Fibroblast of pulmonary artery (primary cell): ENCODE measurements at places on chromosomes 16 and 17.
A peak's percentile ranks its signal among the peaks of the same experiment; 100 is the strongest.

- peak; percentile 59 for DNase-seq
Observed at GRCh38 chr17:35568561-35568960, 7.9 kb upstream of the SLFN14 start.

DNA sequence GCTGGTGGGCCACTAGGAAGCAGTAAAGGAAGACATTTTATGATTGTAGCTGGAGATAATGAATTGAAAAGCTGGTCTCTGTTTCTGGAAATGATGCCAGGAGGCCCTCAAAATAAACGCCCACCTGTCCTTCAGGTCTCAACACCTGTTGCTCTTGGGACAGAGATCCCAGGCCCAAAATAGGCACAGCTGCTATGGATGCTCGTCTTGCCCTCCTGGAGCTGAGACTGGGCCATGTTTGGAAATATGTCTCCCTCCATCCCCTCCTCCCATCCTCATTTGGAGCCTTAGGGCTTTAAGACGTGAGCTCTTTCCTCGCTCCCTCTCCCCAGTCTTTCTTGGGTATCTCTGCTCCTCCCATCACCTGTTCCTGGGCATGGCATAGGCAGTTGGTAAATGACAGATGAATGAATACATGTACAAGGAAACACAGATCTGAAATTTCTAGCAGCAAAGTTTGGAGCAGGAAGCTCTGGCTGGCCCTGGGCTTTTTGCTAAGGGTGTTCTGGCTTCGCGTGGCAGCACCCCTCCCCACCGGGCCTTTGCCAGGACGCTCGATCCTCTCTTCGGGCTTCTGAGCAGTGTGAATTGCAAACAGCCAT, 33.3 kb downstream of the MYH3 start:
- DNase-seq: no peak

DNA sequence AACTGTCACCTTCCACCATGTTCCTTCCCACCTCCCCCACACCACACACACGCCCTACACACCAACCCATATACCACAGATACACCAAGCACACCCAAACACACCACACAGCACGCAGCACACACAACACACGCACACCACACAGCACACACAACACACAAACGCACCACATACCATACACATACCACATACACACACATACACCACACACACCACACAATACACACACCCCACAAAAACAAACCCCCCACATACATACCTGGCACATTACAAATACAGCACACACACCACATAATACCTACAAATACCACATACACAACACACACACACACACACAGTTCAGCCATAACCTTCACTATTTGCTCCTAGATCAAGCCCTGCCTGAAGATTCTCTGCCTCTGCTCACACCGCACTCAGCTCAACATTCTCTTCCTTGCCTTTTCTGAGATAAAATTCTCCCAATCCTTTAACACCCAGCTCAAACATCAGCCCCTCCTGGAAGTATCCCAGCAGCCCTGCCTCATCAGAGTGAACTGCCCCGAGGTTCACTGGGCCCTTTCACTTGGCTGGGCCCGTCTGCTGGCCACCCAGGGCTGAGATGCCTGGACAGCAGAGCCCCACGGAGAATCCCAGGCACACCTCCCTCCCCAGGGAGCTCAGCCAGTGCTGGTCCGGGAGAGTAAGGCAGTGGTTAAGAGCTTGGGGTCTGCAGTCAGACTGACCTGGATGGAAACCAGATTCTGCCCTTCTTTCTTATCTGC, 31.9 kb upstream of the CPNE2 start:
- DNase-seq: peak; percentile 21

DNA sequence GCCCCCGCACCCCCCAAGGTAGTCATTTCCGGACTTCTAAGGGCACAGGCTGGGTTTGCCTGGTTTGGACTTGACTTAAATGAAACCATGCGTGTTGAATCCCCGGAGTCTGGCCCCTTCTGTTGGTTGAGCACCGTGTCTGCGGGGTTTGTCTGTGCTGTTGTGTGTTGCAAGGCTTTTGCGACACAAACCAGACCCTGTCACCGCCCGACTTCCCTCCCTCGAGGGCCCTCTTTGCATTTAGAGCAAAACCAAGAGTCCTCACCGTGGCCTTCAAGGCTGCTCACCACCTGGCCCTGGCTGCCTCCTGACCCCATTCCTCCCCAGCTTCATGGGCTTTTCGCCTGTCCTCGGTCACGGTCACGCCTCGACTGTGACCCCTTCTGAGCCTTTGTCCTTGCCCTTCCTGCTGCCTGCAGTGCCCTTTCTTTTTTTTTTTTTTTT, 7.4 kb downstream of the CRISPLD2 start:
- peak; percentile 53 for DNase-seq

- peak; percentile 68 for DNase-seq
Observed at GRCh38 chr17:49952209-49952911, 16.6 kb upstream of the DLX4 start.

DNA sequence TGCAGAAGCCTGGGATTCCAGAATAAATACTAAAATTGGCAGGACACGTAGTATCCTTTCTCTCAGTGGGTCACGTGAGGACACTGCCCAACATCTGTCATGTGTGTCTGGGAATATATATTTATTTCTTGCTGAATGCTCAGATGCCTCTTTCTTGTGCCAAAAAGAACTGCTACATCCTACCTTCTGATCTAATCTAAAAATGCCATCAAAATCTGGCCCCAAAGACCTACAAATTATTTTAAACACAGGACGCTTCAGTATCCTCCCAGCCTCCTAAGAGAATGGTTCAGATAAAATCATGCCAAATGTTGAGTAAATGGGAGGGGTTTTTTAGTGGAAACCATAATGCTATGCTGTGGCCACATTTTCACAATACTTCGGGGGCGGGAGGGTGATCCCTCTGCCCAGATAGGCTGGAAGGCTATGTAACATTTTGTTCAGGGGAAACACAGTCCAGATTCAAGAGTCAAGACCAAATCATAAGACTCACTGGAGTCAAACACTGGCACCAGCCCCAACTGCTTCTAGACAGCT, 22.9 kb upstream of the CORO6 start:
- DNase-seq: peak; percentile 96

DNA sequence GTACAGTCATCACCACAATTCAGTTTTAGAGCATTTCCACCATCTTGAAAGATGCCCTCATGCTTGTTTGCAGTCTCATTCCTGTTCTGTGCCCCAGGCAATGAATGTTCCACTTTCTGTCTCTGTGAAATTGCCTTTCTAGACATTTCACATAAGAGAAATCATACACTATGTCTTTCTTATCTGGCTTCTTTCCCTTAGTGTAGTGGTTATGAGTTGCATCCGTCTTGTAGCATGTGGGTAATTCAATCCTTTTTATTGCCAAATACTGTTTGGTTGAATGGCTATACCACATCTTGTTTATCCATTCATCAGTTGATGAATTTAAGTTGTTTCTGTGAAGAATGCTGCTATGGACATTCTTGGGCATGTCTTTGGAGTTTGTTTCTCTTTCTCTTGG, 132.5 kb upstream of the PLCG2 start:
- DNase-seq: peak; percentile 20

DNA sequence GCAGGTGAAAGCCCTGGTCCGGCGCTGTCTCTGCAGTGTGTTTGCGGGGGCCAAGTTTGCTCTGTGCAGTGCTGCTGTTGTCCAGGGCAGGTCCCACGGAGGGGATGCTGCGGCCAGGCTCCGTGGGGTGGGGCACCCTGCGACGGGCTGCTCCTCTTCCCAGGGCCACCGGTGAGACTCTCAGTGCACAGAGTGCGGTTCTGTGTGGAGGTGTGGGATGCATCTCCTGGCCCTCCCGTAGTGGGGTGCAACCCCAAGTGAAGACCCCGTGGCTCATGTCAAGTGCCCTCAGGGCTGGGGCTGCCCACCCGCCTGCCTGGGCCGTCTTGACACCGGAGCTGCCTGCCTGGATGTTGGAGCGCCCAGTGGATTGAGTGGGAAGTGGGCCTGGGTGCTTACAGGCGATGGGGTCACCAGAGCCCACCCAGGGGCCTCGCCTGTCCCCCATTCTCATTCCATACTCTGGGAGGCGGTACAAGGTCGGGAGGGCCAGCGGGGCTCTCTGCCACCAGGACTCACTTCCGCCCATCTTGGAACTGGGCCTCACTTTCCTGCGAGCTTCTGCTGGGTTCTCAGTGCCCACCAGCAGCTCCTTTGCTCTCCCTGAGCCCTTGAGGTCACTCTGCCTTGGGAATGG, 119.9 kb downstream of the BANP start:
- DNase-seq: no peak

DNA sequence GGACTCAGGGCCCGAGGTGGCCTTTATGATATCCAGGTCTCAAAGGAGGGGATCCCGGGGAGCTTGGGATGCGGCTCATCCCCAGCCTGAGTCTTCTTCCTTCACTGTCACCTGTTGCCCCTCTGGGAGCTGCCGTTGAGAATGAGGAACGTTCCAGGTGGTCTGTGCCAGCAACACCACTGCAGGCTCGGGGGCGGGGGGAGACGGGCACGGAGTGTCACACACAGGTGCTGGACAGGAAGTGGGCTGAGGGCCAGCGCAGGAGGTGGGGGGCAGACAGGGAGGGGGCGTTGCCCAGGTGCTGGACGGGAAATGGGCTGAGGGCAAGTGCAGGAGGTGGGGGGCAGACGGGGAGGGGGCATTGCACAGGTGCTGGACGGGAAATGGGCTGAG, 28.2 kb downstream of the METRNL start:
- no peak for DNase-seq

GRCh38 chr16:20865420-20866131, 34.6 kb downstream of the DCUN1D3 start:
- DNase-seq: no peak

- DNase-seq: peak; percentile 12
Observed at GRCh38 chr16:10878644-10879501, 1.9 kb downstream of the CIITA start.

GRCh38 chr17:81027038-81027437, 7.9 kb upstream of the BAIAP2 start:
- DNase-seq: no peak

DNA sequence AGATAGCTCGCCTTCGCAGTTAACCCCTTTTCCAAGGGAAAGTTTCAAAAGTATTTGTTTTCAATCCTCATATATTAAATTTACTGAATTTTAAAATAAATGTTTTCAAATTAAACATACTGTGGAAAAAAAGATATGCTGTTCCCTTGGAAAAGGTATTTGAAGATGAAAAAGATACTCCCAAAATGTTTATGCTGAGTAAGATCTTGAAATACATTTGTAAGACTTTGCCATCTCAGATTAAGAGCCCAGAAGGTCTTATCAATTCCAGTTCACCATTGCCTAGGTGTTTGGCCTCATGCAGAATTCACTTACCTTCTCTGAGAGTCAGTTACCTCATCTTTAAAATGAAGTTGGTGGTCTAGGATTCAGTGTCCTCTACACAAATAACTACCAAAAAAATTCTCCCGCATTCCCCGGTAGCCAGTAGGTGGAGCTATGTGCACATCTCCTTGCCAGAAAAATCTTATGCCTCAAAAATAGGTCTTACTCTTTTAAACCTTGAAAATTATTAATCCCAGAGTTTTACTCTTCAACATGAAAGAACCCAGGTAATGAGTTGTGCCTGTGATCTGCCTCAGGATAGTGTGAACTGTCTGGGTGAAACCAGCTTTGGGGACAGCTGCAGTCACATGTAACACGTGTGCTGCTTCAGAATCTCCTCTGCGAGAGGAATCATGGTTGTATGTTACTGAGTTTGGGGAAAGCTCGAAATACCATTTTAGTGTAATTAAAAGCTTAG, 178.3 kb downstream of the MRTFB start:
- DNase-seq: peak; percentile 67

GRCh38 chr17:76106703-76107102, 3.1 kb upstream of the EXOC7 start:
- no peak for DNase-seq

DNA sequence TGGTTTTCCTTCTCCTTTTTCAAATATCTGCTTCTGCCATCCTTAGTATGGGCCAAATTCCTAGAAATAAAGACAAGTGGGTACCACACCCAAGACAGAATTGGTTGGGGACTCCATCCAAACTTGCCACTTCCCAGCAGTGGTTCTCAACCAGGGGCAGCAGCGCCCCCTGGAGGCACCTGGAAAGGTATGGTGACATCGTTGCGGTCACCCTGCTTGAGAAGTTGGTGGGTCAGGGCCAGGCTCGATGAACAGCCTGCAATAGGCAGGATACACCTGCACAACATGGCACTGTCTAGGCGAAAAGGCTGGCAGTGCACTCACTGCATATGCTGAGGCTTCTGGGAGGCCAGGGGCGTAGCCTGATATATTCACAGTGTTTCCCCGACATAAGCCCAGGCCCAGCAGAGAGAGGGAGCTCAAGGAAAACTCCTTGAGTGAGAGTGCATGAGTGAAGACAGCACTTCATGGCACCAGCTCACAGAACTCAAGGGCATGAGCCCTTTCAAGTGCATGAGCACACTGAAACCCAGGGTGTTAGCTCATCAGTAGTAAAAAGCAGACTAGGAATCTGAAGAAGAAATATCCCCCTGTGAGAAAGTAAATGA, 57.7 kb downstream of the CMC2 start:
- DNase-seq: peak; percentile 77

DNA sequence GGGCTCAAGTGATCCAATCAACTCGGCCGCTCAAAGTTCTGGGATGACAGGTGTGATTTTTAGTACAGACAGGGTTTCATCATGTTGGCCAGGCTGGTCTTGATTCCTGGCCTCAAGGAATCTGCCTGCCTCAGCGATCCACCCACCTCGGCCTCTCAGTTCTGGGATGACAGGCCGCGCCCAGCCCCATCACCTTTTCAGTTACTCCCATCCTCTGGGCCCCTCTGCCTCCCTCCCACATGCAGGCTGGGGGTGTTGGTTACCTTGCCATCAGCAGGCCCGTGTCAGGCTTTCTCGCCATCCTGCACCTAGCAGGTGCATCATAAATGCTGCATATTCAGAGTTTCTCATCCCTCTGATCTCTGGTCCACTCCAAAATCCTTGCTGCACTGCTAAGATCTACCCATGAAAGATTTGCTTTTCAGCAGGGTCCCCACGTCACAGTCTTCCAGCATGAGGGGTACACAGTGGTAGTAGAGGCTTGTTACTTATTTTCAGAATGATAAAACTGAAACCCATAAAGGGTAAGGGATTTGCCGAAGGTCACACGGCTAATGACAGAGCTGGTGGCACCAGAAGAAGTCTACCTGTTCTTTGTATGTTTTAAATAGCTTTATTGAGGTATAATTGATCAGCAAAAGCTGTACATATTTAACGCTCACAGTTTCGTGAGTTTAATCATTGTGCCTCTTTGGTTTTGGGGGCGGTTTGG, 16.6 kb downstream of the PMM2 start:
- no peak for DNase-seq

DNA sequence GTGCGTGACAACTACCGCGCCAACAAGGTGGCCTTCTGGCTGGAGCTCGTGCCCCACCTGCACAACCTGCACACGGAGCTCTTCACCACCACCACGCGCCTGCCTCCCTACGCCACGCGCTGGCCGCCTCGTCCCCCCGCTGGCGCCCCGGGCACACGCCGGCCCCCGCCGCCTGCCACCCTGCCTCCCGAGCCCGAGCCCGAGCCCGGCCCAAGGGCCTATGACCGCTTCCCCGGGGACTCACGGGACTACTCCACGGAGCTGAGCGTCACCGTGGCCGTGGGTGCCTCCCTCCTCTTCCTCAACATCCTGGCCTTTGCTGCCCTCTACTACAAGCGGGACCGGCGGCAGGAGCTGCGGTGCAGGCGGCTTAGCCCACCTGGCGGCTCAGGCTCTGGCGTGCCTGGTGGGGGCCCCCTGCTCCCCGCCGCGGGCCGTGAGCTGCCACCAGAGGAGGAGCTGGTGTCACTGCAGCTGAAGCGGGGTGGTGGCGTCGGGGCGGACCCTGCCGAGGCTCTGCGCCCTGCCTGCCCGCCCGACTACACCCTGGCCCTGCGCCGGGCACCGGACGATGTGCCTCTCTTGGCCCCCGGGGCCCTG, 3.0 kb upstream of the SPEM1 start:
- DNase-seq: no peak
